ENCODE measurements at places on chromosomes 1 and 21. TPM values are rescaled to one million over a fixed set of nuclear protein-coding genes. Genes with fewer than 3 reads are reported as not detected.

Gene ASCL5
- total RNA-seq = not detected

Gene COQ8A
- total RNA-seq = 32.4 TPM

GRCh38 chr1:64893921-64894320 is 72.4 kb downstream of the JAK1 start:
- DNase-seq = no peak

DNA sequence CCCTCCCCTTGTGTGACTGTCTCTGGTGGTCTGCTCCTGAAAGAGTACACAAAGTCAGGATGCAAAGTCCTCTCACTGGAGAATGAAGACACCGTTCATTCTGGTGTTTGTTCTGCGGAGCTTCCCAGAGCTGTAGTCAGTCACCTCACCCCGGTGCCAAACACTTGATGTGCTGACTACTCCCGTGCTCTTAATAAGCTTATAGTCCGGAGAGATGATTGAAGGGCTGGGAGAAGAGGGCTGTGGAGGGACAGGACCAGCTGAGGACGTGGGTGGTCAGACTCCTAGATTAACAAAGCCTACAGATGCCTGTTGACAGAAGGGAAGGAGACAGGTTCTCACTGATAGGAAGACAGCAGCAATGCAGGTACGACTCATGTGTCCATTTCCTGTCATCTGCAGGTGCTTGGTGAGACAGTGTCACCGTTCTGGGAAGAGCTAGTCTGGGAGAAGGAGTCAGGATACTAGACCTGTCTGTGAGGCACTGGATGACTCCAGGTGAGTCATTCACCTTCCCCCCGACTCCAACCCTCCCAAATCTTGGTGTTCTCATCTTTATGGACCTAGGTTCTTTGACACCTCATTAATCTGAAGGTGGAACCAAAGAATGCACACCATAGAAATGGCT is 40.4 kb upstream of the LRRN2 start:
- DNase-seq = no peak

- DNase-seq = peak; percentile 87
These were observed 4.2 kb upstream of the ADORA3 start for GRCh38 chr1:111507411-111508201.

- DNase-seq = no peak
These were observed 7.2 kb upstream of the C8B start for GRCh38 chr1:56972976-56973375.

DNA sequence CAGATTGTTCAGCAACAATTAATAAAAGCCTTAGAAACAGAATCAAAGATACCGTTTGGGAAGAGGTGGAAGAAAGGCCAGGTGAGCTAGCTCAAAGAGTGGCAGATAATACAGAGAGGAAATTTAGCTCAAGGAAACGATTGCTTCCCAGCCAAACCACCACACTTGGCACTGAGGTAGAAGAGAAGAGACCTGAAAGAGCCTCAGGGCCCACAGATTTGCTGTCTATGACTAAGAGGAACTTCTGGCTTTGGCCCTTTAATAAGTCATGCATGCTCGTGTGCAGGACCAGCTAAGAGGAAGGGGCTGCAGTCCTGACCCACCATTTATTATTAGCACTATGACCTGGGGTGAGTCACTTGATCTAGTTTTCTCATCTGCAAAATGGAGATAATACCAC is 72.8 kb upstream of the BCL10 start:
- no peak for DNase-seq

GRCh38 chr21:14243874-14244273 is 27.9 kb downstream of the RBM11 start:
- DNase-seq = no peak

- DNase-seq = no peak
These were observed 32.7 kb downstream of the HSD17B7 start for GRCh38 chr1:162823231-162823630.

- DNase-seq = no peak
These were observed 413 bp downstream of the EFCAB7 start for GRCh38 chr1:63523738-63524137.
